ENCODE measurements at places on chromosomes 4 and X. TPM values are rescaled to one million over a fixed set of nuclear protein-coding genes. Genes with fewer than 3 reads are reported as not detected.
A peak's percentile ranks its signal among the peaks of the same experiment; 100 is the strongest.

- ATAC-seq: peak; percentile 79
Observed at GRCh38 chr4:117971403-117971802, 62.9 kb upstream of the NDST3 start.

DNA sequence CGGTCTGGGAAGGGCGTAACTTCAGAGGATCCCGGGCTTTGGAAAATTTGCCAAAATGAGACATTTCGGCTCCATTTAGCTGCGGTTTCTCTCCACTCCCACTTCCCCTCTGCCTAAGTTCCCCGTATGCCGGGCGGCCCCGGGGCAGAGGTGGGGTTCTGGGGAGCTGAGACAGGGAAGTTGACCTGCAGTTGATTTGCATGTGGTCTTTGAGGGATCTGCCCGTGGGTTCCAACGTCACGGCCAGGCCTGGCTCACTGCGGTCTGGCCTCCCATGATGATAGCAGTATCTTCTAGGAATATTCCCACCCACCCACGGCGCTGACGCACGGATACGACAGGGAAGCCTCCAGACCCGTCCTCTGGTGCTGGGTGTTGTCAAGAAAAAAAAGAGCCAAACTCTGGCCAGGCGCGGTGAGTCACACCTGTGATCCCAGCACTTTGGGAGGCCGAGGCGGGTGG lies 27.3 kb upstream of the CRLF2 start:
- ATAC-seq: no peak

DNA sequence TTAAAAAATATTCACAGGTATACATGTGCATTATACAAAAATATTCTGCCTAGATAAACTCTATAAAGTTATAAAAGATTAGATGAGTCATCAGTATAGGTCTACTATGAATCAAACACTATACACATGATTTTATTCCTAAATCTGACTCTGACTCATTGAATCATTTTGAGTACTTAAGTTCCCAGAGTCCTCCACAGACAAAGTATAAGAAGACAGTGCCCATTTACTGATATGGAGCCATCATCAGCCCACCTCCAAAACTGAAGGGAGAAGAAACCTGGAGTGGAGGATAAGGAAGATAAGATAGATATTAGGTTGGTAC lies 28.7 kb upstream of the ANTXR2 start:
- no peak for ATAC-seq

DNA sequence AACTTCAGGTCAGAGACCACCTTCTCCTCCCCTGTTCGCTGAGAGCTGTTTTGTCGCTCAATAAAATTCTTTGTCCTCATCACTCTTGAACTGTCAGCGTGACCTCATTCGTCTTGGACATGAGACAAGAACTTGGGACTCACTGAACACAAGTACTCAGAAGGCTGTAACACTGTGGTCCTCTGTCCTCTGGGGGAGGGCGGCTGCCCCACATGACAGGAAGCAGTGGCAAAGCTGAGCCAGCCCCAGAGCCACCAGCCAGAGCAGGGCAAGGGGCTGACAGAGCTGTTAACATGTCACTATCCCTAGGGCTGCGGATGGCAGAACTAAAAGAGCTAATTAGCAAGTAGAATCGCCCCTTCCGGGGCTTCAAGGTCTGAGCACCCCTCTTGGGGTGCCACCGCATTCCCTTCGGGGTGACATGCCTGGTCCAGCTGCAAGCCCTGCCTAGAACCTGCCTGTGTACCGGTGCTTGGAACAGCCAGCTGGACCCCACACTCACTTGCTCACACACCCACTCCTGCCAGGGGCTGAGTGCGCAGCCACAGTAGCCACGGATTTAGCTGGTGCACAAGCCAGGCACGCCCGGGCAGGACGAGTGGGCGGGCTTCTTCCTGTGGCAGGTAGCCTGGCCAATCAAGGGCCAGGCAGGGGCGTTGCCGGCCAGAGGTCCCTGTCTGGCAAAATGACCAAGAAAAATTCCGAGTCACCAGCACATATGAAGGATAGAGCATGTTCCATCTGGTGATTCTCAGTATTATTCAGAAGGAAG lies 648.6 kb upstream of the AGA start:
- ATAC-seq: no peak

DNA sequence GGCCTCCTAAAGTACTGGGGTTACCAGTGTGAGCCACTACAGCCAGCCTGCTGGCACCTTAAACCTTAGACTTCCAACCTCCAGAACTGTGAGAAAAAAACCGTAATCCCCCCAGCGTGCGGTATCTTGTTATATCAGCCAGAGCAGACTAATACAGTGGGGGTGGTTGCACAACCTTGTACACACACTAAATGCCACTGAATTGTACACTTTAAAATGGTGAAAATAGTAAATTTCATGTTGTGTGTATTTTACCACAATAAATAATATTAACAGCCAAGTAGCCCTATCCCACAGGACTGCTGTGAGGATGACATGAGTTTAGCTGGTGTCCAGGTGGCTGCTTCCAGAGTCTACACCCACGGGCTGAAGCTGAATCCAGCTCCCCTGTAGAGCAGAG lies 38.8 kb downstream of the ZBTB49 start:
- ATAC-seq: no peak

GRCh38 chr4:83114576-83114975 lies at the start of gene PLAC8:
Gene PLAC8 (minus strand): TSS chr4:83114729. CDS start chr4:83107921, 6,808 bp downstream.
- no peak for ATAC-seq

Gene DAPP1
- total RNA-seq: 0.11 TPM

Gene HMGB2
- 160 TPM for total RNA-seq

Gene GPRASP2
- 44.1 TPM for total RNA-seq

Gene FAM184B
- total RNA-seq: 1.1 TPM

Gene VBP1
- 66.3 TPM for total RNA-seq
